Breast epithelium (tissue), 4 donors: ENCODE measurements at places on chromosomes 13 and 19. TPM values are rescaled to one million over a fixed set of nuclear protein-coding genes. Genes with fewer than 3 reads are reported as not detected.

DNA sequence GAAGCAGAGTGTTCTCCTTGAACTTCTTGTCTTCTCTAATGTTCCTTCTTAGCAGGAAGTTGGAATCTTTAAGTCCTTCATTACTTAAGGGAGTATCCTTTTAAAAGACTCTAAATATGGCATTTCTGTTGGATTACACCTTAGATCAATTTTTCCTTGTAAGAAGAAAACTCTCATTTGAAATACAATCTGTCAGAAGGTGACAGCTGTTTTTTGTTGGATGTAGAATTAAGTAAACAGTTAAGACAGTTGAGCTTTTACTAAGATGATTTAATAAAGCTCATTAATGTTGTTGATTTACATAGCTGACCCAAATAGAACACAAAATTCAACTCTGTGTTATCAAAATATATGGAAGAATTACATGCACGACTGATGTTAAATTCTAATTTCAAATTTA, 16.7 kb upstream of the MBNL2 start:
- DNase-seq: no peak
- H3K27me3 ChIP-seq: no peaks in the 10 kb centered on the region
- no peak overlapping the region for H3K27ac ChIP-seq
- H3K4me1 ChIP-seq: no peaks in the 10 kb centered on the region
- H3K4me3 ChIP-seq: no peak overlapping the region

The SWSAP1 gene
- 2.6 TPM for total RNA-seq

The NFIC gene
- total RNA-seq: 73.1 TPM

DNA sequence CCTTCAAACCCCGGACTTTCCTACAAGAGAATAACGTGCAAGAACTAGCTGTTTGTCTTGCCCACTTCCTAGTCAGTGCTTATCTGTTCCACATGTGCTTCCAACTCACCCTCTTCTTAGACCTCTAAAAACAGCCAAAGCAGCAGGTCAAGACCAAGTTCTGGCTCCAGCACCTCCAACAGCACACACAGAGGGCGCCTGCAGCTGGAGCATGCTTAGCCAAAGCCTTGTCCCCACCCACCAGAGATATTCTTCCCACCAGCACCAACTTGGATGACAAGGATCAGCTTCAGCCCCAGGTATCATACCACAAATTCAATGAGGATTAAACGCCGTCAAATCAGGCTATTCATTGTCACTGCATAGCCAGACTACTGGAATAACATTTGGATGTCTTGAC, 17.9 kb downstream of the RCBTB1 start:
- no peak for DNase-seq
- H3K27ac ChIP-seq: no peak overlapping the region
- H3K4me1 ChIP-seq: no peaks in the 10 kb centered on the region
- no peak overlapping the region for H3K4me3 ChIP-seq
- H3K27me3 ChIP-seq: no peaks in the 10 kb centered on the region
- H3K36me3 ChIP-seq: no peaks in the 10 kb centered on the region

The ZNF665 gene
- 8.6 TPM for total RNA-seq

The TMEM145 gene
- total RNA-seq: 0.59 TPM

The COL4A1 gene
- total RNA-seq: 118 TPM

DNA sequence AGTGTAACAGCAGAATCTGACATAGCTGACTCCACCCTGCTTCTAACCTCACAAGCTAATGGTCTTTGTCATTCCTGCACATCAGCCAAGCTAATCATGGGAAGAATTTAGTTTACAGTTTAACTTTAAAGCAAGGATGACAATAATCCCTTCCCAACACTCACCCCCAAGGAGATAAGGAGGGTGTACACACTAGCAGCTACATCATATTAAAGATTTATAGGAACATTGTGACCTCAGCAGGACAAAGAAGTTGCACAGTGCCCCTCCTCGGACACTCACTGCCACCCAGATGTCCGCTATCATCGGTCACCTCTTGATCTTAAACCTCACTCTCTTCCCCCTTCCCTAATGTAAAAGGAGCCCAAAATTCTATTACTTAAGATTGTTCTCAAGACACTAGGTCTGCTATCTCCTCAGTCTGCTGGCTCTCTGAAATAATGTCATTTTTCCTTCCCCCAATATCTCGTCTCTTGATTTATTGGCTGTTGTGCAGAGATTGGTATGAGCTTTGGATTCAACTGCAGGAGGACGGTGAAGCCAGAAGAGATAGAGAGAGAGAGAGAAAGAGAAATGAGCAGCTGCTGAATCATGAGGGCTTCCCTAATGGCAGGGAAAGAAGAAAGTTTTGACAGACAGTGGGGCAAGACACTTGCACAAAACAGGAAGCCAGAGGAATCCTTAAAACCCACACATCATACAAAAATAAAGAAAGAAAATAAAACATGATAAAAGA, 17.5 kb upstream of the FFAR2 start:
- H3K4me1 ChIP-seq: no peaks in the 10 kb centered on the region
- no peak for DNase-seq
- no peak overlapping the region for H3K4me3 ChIP-seq

- no peaks in the 10 kb centered on the region for H3K27me3 ChIP-seq
- no peak overlapping the region for H3K4me3 ChIP-seq
- H3K27ac ChIP-seq: no peak overlapping the region
- no peak for DNase-seq
Observed at GRCh38 chr13:51298812-51299211, 40.7 kb upstream of the SERPINE3 start.
